ENCODE measurements at places on chromosomes 6 and 20.

GRCh38 chr6:108944071-108944470 lies 95.8 kb downstream of the ARMC2 start:
- DNase-seq: no peak

DNA sequence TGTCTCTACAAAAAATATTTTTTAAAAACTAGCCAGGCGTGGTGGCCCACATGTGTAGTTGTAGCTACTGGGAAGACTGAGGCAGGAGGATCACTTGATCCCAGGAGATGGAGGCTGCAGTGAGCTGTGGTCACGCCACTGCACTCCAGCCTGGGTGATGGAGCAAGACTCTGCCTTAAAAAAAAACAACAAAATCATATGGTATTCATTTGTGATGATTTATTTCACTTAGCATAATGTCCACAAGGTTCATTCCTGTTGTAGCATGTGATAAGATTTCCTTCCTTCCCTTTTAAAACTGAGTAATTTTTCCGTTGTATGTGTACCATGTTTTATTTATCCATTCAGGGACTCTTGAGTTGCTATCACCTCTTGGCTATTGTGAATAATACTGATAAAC lies 26.2 kb downstream of the TMEM170B start:
- DNase-seq: no peak

DNA sequence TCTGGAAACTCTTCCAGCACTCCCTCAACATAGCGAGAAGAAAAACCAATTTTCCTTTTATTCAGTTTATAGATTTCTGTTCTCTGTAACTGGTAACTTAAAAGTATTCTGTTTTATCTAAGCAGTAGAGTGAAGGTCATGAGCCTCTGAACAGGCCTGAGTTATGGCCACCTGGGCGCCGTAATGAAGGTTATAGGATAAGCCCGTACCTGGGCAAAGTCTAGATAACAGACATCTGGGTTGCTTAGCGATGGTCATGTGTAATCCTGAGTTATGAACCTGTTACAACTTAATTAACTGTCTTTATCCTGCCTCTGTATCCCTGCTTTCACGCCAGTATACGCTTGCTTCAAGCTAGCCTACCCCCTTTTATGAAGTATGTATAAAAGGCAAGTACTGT lies 13.0 kb upstream of the FAM217A start:
- DNase-seq: no peak

DNA sequence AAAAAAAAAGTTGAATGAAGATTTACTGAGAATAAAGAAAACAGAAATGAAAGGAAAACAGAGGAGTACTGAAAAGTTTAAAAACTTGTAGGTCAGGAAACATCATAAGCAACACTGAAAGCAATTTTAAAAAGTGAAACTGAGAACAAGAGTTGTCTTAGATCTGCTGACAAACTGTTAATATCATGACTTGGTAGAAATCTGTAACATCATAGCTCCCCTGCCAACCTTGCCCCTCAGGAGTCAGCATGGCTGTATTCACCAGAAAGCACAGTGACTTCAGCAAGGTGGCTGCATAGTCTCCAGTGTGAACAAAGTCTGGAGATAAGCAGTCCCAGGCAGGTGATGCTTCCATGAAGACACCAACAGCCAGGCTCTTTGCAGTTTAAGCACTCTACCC lies 5.3 kb downstream of the NAA20 start:
- DNase-seq: no peak

DNA sequence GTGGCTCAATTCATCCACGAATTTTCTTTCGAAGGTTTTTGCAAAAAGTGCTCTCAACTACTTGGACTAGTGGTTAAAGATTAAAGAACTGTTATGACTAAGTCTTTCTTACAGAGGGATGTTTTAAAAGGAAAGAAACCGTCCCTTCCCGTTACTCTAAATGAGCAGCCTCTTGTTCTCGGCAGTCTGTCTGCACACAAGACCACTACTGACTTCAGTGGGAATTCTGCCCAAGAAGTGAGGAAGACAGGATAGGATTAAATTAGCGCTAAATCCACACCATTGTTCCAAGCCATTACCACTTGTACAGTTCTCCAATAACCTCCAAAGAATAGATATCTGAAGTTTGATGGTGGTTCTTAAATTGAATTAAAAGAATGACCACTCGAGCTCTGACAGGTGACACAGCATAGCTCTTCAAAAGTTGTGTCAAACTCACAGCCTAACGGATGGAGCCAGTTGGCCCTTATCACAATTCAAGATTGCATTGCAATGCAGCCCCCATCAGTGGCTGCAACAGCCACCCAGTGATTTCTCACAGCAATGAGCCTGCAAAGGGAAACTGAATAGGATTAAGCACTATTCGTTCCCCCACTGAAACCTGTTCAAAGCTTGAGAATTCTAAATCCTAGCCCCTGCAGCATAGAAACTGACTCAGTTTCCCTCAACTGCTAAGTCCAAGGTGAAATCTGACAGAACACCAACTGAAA lies 1.8 kb downstream of the EPB41L2 start:
- DNase-seq: no peak

GRCh38 chr20:32887492-32887891 lies 28.8 kb downstream of the EFCAB8 start:
- DNase-seq: no peak

GRCh38 chr6:40611912-40612311 lies 24.7 kb upstream of the LRFN2 start:
- no peak for DNase-seq

GRCh38 chr6:79864421-79864820 lies 82.9 kb downstream of the ELOVL4 start:
- DNase-seq: no peak

- DNase-seq: no peak
These were observed 54.7 kb upstream of the HFE start for GRCh38 chr6:26032340-26033084.

- DNase-seq: no peak
These were observed 722.1 kb downstream of the EYS start for GRCh38 chr6:64984948-64985347.

DNA sequence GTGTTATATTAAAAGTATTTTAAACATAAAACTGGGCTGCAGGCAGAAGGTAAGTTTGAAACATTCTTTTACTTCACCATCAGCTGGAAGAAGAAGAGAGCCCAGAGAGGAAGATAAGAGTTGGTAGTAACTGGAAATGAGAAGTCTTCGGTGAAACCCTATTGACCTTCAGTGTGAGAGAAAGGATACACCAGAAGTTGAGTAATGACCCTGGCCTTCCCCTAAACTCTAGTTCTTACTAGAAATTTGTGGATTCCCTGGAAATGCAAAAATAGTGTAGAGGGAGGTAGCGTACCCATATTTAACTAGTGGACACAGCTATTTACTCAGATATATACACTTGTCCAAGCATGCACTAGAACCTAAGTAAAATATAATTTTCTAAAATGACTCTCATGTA lies 8.0 kb upstream of the EPM2A start:
- DNase-seq: no peak

DNA sequence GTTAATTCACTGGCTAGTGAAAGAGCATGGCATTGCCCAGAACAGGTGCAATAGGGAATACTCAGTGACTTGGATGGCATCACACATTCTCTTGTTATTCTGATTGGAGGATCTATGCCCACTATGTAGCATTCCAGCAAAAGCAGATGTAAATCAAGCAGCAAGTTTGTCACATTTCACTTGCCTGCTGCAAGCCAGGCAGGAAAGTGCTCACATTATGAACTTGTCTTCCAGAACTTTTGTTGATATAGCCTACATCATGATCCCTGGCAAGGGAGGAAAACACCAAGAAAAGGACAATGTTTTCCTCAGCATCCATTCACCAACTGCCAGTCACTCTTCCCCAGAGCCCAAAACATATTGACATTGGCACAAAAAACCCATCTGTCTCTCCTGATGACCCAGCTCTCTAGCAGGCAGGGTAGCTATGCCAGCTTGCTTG lies 77.8 kb downstream of the ARHGAP18 start:
- DNase-seq: peak; percentile 37

DNA sequence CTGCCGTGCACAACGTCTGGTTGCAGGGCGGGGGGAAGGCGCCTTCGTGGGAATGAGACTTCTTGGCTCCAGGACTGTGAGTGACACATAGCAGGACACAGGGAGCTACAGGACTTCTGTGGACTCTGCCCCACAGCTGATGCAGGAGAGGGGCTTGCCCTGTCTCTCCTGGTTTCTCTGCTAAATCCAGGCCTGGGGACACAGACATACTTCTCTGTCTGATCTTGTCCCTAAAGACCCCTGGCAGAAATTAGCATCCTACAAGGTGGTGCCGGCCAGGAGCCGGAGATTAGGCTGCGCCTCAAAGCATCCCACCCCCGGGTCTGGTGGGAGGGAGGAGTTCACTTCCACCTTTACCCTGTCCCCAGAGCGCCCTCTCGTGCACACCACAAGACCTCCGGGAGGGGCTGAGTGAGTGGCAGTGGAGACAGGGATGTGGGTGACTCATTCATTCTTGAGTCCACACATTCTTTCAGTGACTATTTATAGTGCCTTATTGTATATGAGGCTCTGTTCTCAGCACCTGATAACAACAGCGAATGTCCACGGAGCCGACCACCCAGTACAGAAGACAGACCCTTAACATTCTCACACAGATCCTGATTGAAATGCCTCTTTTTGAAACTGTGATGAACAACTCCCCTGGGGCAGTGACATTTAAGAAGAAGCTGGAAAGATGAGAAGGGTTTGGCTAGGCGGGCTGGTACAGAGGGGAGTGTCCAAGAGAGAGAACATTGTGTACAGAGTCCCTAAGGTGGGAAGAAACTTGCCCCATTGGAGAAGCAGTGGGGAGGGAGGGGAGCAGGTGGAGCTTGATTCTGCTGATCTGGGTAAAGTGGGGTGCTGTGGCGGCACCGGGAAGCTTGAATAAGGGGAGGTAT lies 39.0 kb downstream of the GMPR start:
- no peak for DNase-seq

DNA sequence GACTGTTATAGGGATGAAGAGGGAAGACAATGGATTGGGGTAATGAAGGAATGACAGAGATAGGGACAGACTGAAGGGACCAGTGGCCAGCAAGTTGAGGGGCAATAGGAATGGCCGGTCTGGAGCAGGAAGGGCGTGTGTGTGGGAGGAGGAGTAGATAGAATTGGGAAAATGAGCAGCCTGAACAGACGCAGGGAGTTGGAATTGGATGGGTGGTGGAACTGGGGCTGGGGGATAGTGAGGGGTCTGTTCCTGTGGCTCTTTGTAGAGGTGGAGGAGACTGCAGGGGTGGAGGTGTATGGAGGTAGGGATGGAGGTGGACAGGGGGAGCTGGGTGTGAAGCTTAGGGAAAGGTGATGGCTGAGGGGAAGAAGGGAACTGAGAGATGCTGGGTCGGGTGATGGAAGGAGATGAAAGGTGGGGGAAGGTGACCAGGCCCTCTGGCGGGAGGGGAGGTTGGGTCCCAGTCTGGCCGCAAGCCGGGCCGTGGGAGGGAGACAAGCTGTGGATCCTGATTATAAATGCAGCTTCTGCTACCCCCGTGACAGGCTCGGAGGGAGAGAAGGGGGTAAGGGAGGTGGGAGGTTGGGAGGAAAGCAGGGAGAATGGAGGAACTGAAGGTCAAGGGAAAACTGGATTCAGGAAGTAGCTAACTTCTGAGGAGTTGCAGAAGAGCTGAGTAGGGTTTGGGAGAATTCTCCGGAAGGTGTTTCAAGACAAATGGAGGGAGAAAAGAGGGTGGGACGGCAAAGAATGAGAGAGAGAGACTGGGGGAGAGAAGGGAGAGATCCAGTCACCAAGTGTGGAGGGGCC lies 5.2 kb downstream of the SYNGAP1 start:
- DNase-seq: no peak

DNA sequence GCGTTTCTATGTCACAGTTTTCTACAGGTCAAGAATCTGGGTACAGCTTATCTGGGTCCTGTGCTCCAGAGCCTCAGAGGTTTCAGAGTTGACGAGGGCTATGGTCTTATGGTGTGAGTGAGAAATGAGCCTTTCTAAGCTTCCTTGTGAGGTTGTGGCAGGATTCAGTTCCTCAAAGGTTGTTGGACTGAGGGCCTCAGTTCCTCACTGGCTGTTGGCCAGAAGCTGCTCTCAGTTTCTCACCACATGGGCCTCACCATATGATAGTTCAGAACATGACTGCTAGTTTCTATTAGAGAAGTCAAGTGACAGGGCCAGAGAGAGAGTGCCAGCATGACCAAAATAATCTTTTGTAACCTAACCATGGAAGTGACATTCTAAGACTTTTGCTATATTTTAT lies 96.1 kb downstream of the NUS1 start:
- no peak for DNase-seq

DNA sequence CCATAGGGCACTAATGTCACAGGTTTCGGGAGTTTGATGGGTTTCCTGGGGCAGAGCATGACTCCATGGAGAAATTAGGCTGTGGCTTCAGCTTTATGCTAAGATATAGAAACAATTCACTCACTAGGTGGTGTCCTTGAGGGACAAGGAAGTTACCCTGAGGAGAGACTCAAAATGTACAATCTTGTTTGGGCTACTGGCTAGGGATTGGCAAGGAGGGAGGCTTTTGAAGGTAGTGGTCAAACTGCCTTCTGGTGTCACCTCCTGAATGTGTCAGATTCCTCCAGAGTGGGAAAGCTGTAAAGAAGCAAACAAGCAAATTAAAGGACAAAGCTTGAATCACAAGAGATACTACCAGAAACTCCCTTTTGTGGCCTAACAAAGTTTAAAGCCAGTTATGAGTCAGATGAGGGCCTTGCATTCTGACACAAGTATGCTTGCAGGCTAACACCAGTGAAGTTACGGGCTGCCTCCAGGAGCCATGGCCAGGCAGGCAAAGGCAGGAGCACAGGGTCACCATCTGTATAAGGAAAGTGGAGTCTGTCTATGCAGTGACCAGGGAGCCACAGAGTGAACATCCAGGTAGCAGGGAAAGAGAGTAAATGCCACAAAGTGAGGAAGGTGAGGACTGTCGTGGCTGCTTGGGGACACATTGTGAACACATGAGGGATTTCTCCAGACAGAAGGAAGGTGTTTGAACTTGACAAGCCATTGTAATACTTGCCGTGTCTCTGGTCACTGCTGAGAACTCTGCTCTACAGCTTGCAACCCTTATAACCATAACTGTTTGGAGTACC lies 107.7 kb upstream of the DTNBP1 start:
- DNase-seq: no peak

DNA sequence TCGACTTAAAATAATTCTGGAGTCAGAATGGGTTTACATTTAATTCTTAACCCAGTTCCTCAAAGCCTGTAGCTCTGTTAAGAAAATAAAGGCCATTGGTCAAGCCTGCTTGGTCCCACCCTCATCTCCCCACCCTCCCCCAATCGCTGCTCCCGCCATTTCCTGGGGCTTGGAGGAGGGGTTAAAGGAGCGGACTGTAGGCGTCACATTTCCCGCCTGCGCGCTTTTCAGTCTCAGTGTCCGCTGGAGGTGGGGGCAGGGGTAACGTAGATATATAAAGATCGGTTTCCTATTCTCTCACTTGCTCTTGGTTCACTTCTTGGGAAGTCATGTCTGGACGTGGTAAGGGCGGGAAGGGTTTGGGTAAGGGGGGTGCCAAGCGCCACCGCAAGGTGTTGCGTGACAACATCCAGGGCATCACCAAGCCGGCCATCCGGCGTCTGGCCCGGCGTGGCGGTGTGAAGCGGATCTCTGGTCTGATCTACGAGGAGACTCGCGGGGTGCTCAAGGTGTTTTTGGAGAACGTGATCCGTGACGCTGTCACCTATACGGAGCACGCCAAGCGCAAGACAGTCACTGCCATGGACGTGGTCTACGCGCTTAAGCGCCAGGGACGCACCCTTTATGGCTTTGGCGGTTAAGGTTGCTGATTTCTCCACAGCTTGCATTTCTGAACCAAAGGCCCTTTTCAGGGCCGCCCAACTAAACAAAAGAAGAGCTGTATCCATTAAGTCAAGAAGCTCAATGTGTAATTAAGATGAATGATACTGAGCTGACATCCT lies 58.9 kb downstream of the TRIM38 start:
- peak; percentile 97 for DNase-seq
